ENCODE measurements at places on chromosomes 7 and 10.

GRCh38 chr7:134016223-134016941, 110.8 kb upstream of the LRGUK start:
- DNase-seq: no peak

DNA sequence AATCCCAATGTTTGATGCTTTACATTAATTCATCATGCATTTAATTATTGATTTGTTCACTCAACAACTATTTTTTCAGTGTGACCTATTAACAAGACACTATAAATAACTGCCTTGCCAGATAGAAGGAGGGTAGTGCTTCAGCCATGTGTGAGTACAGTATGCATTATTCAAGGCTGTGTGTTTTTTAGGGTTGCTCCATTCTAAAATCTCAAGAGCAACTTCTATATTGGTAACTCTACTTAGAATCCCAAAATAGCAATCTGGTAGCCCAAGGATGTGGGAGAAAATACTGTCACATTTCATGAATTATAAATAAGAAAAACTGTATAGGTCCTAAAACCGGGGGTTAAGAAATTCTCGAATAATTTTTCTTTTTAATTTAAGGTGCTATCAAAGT, 69.9 kb downstream of the ENO4 start:
- no peak for DNase-seq

- DNase-seq: no peak
Measured at GRCh38 chr7:123492485-123492884, 41.9 kb downstream of the IQUB start.

- no peak for DNase-seq
Measured at GRCh38 chr7:105309235-105310169, 79.2 kb downstream of the SRPK2 start.

DNA sequence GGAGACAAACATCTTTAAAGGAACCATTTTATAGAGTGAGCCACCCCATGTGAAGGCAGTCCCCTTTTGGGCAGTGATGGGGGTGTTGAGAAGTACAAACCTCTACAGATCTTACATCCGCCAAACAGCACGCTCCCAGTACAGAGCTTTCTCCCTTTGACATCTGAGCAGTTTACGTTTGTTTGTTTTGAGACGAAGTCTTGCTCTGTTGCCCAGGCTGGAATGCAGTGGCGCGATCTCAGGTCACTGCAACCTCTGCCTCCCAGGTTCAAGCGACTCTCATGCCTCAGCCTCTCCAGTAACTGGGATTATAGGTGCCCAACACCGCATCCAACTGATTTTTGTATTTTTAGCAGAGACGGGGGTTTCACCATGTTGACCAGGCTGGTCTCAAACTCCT, 128.9 kb downstream of the CCDC3 start:
- DNase-seq: no peak

DNA sequence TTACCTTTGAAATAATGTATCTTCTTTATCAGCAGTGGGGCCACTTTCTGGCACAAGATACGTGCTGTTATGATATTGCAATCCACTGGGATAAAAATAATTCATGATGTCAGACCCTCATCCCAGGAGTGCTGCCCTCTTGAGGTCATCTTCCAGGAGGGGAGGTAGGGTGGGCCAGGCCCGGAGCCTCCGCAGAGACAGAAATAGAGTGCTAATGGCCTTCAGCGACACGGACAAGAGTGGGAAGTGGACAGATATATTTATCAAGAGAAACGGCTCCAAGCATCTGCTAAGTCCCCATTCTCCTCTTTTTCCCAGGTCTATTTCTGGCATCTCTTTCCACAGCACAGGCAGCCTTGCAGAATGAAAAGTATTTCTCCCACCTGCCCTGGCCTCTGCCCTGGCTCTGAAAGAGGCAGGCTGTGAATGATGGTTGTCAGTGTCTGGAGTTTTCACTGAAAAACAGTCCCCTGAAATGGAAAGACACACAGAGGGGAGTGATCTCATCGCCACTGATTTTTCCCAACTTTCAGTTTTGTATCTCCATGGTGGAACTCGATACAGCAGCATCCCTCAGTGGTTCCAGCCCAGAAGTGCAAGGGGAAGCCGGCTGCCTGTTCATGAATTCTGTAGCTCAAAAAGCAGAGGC, 251.7 kb upstream of the MYO3A start:
- no peak for DNase-seq

GRCh38 chr7:44750921-44751571, 2.4 kb downstream of the ZMIZ2 start:
- peak; percentile 32 for DNase-seq

- DNase-seq: no peak
Measured at GRCh38 chr7:47622946-47623640, 41.2 kb upstream of the TNS3 start.

DNA sequence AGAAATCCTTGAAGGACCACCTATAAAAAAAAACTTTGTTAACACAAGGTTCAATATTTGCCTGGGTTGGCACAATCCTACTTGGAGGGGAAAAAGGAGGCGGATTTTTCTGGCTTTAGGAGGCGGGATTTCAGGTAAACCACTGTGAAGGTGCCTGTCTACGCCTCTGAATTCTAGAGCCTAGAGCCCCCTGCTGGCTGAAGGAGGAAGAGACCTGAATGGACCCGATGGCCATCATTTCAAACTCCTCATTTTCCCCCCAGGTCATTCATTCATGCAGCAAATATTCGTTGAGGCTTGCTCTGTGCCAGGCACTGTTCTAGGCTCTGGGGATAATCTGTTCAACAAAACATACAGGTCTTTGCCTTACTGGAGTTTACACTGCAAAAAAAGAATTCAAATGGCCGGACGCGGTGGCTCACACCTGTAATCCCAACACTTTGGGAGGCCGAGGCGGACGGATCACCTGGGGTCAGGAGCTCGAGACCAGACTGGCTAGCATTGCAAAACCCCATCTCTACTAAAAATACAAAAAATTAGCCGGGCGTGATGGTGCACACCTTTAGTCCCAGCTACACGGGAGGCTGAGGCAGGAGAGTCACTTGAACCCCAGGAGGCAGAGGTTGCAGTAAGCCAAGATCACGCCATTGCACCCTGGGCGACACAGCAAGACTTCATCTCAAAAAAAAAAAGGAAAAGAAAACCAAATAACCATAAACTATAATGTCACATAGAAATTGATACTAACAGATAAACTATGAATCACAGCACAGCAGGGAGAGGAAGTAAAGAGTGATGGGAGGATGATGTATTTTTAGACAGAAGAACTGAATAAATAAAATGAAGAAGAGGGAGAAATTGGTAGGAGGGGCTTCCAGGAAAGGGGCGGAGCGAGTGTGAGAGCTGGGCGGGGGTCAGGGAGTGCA, 90.1 kb upstream of the NFE2L3 start:
- DNase-seq: peak; percentile 63

DNA sequence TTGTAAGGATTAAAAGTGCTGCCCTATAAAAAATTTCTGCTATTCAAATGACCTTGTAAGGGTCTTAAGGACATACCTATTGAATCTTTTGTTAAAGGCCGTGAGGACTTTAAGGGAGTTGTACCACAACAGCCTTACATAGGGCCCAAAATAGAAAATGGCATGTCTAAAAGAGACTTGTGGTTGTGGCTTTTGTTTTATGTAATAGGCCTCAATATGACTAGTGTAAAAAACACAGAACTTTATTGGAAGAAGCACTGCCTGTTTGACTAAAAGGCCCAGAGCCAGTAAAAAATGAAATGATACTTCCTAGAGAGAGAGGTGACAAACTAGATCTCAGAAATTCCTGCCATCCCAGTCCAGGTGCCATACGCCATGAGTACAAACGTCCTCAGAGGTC, 286.6 kb downstream of the SEMA3D start:
- no peak for DNase-seq

DNA sequence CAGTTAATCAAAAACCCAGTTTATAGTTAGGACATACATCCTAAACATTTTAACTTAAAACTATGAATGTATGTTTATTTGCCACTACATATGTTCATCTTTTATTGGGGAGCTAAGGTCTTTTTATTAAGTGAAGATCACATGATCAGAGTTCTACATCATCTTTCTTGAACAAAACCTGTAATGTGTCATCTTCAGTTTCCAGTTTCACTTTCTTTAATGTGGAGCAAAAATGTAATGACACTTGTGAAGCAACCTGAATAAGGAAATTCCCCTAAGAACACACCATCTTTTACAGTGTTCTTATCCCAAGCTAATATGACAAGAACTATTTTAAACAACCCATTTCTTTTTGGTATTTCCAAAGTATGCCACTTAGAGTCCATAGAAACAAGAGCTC, 166.7 kb upstream of the BET1 start:
- no peak for DNase-seq

DNA sequence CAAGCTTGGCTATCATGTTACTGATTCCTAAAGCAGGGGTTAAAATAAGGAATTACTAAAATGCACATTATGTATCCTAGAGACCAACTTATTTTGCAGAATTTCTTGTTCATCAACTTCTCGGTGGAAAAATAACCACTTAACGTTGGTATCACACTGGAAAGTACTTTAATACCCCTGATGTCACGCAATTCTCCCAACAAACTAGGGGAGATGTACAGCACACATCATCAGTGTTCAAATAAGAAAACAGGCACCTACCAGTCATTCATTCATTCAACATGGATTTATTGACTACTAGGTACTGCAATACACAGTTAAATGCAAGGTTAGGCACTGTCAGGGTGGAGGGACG, 648 bp downstream of the HUS1 start:
- DNase-seq: no peak

- no peak for DNase-seq
Measured at GRCh38 chr10:72730479-72730878, 38.5 kb downstream of the MCU start.

DNA sequence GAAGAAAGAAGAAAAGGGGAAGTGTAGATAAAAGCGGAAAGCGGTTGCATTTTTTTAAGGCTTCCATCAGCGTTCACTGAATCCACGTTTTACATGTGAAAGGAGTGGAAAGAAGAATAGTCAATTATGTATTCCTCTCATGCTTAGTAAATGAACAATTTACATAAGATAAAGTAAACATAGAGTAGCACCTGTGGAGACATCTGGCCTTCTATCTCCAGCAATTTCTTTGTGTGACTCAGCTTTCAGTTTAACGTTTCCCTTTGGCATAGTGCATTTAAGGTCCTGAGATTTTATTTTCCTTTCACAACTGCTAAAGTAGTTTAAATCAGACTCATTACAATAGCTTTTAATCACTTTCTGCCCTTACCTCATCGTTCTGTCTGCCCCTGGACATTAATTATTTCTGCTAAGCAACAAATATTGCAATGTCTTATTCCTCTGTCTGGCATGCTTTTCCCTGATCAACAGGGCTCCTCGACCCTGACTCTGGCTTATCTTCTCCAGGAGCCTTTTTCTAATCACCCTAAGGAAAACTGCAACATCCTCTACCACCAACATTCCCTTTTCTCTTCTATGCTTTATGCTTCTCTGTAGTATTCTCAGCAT, 383.5 kb upstream of the VWC2 start:
- DNase-seq: no peak

DNA sequence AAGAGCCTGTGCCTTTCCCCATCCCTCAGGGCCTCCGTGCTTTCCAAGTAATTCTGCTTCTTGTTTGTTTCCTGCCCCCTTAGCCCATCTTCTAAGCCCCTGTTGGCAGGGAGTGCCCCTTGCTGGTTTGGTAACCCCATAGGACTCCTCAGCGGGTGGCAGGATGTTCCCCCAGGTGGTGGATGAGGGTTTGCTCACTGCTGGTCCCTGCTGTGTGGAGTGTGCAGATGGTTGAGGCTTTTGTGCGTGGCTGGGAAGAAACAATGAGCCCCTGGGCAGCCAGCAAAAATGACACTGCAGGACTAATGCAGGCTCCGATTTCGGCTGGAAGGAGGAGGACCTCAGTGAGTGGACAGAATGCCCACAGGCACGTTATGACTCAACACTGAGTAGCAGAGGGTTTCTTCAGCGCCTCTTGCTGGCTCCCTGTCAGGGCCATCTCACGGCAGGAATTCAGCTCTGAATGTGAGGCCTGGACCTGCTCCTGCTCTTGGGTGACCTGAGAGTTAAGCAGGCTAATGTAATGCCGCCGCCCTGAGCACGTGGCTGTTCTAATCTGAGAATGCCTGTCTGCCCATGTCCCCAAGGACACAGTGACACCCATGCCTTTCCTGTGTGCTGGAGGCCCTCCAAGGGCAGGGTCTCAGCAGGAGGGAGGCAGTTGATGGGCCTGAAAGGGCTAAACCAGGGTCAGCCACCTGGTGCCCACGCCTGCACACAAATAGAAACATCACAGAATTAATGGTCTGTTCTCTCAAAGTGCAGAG, 16.6 kb downstream of the BAG3 start:
- no peak for DNase-seq

- DNase-seq: no peak
Measured at GRCh38 chr7:2046581-2047565, 185.9 kb downstream of the MAD1L1 start.

DNA sequence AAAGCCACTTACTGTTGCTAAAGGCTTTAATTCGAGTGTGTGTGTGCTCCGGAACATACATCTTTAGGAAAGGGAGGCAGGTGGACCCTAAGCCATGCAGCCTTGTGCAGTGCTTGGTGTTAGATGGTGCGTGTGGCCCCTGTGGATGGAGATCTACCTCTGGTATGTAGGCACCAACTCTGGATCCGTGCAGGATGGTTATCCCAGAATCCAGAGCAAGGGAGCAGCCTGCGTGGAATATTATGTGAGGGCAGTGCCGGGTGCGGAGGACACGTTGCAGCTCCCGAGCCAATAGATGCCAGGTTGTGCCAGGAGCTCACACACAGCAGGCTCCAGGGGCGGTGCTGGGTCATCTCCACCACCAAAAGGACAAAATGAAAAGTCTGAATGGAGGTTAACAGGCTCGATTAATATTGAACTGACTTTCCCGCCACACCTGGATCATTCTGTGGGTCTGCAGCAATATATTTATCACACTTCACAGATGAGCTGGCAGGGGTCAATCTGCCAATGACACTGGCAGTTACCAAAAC, 143.0 kb upstream of the NPS start:
- DNase-seq: no peak

DNA sequence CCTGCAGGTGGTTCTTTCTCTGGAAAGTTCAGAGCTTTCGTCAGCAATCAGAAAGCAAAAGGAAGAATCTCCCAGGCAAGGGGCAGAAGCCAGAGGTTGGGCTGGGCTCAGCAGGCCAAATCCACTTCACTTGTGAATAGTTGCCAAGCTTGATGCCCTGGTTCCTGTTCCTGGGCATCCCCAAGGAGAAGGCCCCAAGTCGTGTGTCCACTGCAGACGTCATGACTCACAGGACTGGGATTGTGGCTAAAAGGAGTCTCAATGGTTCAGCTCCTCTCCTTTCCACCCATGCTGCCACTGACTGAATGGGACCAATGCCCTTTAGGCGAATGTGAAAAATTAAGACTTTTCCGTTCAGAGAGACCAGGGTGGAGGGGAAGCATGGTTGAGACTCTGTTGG, 38.6 kb upstream of the TRIM8 start:
- no peak for DNase-seq

- DNase-seq: no peak
Measured at GRCh38 chr10:87503401-87503800, 1.3 kb upstream of the MINPP1 start.

All from stimulated activated CD4-positive, alpha-beta T cell treated with anti-CD3 and anti-CD28 coated beads, Interleukin-1b, Interleukin-23, amount 100 ng/mL, for 24 hours (primary cell).